ENCODE measurements at places on chromosomes 1 and 21. TPM values are rescaled to one million over a fixed set of nuclear protein-coding genes. Genes with fewer than 3 reads are reported as not detected.
A peak's percentile ranks its signal among the peaks of the same experiment; 100 is the strongest.

DNA sequence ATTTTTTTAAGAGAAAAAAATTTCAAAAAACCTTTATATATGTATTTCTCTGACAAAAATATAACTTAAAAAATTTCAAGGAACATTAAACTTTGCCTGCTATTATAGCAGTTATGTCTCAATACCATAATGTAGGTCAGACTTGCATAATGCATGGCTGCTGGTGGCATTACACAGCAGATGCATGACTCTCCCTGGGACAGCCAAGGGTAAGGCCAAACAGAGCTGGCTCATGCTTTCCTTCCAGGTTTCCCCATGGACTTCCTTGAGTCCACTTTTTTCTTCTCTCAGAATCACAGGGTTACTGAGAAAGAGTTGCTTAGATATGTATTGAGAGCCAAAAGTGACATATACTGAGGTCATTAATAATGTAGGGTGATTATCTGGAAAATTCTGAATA, 43.7 kb downstream of the RHOU start:
- no peak for DNase-seq

- DNase-seq: peak; percentile 91
Measured at GRCh38 chr1:210332719-210333398, 4.2 kb downstream of the HHAT start.

- DNase-seq: no peak
Measured at GRCh38 chr21:32256873-32257620, 21.8 kb downstream of the MIS18A start.

DNA sequence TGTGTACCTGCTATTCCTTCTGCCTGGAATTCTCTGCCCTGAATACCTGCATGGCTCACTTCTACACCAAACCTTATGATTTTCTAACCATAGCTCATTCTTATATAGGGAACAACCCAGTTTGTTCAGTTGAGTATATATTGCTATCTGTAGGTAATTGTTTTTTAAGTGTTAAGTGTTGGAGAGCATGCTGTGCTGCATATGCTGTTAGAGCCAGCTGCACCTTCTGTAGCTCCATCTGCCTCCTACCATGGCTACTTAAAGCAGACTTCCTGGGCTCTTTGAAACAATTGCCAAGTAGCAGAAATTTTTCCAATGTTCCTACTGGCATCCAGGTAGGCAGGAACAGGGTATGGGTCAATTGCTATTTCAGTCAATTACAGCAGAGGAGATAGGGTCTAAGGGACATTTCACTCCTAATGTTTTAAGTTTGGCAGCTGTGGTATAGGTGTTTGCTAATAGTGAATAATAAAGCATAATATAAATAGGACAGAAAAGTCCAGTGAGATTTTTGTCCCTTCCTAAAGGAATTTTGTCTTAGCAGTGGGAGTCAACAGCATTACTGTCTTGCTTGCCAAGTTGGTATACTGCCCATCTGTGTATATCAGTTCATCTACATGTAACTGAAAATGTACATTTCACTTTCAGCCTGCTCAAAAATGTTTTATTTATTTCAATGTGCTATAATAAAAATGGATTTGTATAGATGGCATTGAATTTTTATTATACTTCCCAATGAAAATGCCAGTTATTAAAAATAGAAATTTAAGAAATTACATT, 34.0 kb upstream of the C1orf115 start:
- DNase-seq: no peak

- DNase-seq: peak; percentile 38
Measured at GRCh38 chr1:56516539-56517252, 62.7 kb downstream of the PLPP3 start.

DNA sequence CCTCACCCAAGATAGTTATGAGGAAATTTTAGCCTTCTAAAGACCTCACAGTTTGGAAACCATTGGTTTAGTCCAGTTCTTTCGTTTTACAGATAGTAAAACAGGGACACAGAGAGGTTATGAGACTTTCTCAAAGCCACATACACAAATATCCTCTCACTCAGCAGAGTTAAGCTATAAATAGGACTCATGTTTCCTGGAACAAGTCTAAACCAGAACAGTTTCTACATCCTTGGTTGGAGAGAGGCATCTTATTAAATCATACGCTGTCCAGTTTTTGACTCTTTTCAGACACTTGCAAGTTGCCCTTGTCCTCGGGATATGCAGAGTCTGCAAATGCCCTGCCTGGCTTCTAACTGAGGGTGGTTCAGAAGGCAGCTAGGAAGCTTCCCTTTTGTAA, 462.1 kb upstream of the DEPDC1 start:
- no peak for DNase-seq

DNA sequence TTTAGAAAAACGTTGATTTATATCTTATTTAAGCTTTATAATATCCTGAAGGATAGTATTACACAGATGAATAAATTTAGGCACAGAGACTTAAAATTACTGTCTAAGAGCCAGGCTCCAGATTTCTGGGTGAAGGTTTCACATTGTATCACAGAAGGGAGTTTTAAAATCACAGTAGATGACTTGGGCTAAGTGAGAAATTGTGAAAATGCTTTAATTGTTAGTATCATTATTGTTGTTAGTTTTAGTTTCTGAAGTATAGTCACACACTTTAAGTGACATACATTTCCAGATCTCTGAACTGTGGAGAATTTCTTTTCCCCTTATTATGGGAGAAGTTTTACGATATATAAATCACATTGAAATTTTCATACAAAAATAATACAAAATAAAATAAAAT, 83.5 kb downstream of the NDUFS5 start:
- no peak for DNase-seq

GRCh38 chr1:908661-909060, 15.1 kb upstream of the SAMD11 start:
- no peak for DNase-seq

DNA sequence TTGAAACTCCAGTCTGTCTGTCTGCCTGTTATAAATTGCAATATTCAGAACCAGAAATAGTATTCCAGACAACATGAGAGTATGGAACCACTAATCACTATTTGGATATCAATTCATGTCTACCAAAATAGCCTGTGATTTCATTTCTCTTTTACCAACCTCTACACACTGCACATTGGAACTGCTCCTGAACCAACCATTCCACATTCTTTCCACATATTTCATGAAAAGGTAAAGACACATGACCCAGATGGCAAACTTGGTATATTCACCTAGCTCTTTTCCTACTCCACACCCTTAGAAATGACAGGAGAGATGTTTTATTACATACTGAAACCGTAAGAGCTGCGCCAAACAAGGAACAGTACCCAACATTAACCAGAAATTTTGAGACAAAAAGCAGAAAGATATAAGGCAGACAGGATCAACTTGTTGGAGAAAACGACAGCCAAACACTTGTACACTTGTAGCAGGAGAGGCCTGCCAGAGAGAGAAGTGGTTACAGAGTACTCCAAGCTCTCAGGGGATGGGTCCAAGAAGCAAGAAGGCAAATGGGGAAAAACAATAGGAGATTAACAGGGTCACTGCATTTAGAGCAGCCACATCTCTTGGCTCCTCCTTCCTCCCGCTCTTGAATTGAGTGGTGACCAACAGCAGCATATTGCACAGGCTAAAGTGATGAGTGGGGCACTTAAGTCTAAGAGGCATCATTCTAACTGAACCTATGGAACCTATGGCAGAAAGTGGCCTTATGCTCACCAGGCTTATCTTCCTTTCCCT, 148.7 kb downstream of the SETD4 start:
- no peak for DNase-seq

DNA sequence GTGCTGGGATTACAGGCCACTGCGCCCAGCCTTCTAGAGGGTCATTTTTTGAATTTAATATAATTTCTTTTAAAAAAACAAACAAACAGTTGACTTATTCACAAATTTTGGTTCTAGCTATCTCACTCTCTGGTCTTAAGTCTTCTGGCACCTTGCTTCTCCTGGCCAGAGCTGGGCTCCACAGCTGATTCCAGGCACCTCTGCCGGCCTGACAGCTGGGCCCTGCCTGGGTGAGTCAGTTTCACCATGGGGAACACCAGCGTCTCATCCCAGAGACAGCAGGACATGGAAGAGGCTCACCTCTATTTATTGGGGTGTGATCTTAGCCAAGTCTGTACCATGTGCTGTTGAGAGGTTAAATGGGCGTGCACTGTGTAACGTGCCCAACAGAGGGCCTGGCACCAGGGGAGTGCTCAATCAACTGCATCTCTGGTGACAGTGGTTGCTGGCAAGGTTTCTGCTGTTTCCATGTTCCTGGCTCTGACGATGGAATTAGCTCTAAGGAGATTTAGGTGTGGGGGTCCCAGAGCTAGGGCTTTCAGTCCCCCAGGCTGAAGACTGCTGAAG, 956 bp downstream of the CPLANE2 start:
- peak; percentile 69 for DNase-seq

- DNase-seq: peak; percentile 44
Measured at GRCh38 chr1:33001282-33001681, 35.4 kb downstream of the AK2 start.

- no peak for DNase-seq
Measured at GRCh38 chr1:34532113-34532512, 222.7 kb upstream of the GJB5 start.

Gene MYCL
- total RNA-seq: 1.3 TPM

Gene FCRL2
- total RNA-seq: 6.6 TPM

Gene SMCP
- total RNA-seq: not detected

Gene KIAA1614
- total RNA-seq: not detected

Gene DIO1
- not detected for total RNA-seq

Gene LCE1F
- total RNA-seq: not detected

Gene TM2D1
- total RNA-seq: 34.9 TPM

Gene SMYD2
- total RNA-seq: 20.8 TPM
